Activated naive CD4-positive, alpha-beta T cell treated with anti-CD3 and anti-CD28 coated beads for 36 hours (primary cell): ENCODE measurements at places on chromosomes 2 and 18.

- DNase-seq, result no peak
Observed at GRCh38 chr2:112566104-112566503, 18.3 kb upstream of the CHCHD5 start.

DNA sequence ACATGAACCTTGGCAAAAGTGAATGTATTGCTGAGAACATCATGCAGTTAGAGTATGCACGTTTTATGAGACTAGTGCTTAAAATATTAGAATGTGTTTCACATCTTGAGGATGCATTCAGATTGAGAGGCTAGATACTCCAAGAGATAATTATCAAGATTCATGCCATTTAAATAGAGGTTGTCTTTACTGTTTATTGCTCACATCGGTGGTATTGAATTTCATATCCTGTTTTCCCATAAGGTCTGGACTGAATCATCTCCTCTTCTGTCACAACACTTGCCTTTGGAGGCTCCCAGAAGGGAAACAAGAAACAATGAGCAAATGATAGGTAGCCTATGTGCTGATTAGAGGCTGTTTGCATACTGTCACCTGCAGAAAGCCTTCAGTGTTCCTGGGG, 83.8 kb downstream of the CLHC1 start:
- no peak for DNase-seq

DNA sequence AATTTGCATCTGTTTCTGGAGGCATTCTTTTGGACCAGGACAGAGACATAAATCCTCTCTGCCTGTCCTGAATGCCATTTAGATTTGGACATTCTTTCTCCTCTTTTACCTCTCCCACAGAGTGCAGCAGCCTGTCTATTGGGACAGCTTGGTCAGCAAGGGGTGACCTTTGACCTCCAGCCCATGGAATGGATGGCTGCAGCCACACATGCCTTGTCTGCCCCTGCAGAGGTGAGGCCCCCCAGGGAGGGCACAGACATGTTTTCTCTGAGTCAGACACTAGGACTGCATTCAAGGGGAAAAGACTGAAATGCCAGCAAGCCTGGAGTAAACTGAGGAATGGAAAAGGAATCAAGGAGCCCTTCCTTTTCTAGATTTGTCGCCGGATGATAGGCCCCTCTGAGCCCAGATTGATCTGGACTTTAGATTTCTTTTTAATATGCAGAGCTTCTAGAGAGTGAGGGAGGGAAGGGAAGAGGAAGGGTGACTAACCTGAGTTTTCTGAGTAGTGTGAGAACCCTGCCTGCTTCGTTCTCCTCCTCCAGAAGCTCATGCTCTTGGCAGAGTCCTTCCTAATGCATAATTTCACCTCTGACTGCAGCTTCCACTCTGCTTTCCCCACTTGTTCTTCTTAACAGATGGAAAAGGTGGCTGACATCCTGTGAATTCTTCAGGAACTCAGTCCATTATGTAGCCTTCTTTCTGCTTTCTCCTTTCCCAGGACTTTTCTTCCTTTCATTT, 16.1 kb upstream of the TTLL4 start:
- no peak for DNase-seq

GRCh38 chr18:44543387-44543786, 137.3 kb upstream of the SETBP1 start:
- DNase-seq, result no peak

- DNase-seq, result no peak
Observed at GRCh38 chr2:10398496-10398895, 49.6 kb downstream of the ODC1 start.

DNA sequence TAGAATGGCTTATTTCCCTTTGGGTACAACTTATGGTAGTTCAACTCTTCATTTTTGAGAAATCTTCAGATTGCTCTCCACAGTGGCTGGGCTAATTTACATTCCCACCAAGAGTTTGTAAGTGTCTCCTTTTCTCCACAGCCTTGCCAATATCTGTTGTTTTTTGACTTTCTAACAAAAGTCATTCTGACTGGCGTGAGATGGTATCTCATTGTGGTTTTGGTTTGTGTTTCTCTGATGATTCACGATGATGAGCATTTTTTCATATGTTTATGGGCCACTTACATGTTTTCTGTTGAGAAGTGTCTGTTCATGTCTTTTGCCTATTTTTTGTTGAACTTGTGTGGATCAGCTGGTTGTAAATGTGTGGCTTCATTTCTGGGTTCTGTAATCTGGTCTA, 871.0 kb downstream of the EPHA4 start:
- no peak for DNase-seq

- DNase-seq, result no peak
Observed at GRCh38 chr2:24163186-24163585, 11.7 kb upstream of the FAM228A start.

DNA sequence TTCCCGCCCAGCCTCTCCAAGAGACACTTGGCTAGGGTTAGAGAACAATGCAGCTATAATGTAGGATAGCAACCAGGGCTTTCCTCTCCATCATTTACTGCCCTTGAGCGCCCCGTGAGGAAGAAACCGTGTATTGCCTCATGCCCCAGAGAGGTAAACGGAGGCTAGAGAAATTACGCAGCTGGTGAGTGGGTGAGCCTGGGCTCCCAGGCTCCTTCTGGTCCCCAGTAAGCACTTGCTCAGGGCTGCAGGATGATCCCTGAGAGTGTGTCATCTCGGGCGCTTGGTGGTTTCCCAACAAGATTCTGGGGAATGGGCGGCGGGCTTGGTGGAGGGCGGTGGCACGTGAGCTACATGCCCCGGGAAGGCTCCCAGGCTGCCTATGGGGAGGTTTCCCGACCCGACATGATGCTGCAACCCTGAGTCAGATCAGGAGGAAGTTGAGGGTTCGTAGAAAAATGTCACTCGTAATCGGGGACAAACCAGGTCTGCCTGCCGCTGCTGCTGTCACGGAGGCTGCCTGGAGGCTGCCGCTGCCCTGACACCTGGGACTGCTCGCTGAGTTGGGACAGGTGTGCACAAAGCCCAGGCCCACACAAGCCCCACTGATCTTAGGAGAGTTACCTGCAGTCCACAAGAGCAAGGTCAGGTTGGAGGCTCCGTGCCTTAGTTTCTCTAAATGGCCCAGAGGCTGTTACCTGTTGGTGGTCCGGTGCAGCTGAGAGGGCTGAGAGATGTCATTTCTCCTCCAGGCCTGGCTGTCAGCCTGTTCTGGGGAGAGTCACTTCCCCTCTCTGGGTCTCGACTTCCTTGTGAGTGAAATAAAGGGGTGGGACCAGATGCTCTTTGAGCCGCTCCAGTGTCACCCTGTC, at the start of gene GPR55:
GPR55 (minus strand) TSS at position 773 of the 872 bp plus-strand sequence. CDS start 14,280 bp downstream, outside the sequence.
- peak; percentile 83 for DNase-seq

GRCh38 chr18:35672897-35673296, 91.4 kb downstream of the GALNT1 start:
- no peak for DNase-seq

DNA sequence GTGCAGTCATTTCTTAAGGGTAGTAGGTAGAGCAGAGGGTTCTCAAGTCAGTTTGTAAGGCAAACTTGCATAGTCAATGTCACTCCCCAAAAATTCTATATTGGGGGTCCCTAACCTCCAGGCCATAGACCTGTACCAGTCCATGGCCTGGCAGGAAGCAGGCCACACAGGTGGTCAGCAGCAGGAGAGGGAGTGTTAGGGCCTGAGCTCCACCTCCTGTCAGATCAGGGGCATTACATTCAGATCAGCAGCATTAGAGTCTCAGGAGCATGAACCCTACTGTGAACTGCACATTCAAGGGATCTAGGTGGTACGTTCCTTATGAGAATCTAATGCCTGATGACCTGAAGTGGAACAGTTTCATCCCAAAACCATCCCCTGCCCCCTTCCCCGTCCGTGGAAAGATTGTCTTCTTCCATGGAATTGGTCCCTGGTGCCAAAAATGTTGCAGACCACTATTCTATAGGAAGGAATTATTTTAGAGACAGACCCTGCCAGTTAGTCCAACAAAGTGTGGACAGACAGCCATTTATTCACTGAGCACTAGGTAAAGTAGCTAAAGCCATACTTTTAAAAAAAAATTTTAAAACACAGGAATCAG, 6.7 kb downstream of the COA5 start:
- DNase-seq, result no peak

DNA sequence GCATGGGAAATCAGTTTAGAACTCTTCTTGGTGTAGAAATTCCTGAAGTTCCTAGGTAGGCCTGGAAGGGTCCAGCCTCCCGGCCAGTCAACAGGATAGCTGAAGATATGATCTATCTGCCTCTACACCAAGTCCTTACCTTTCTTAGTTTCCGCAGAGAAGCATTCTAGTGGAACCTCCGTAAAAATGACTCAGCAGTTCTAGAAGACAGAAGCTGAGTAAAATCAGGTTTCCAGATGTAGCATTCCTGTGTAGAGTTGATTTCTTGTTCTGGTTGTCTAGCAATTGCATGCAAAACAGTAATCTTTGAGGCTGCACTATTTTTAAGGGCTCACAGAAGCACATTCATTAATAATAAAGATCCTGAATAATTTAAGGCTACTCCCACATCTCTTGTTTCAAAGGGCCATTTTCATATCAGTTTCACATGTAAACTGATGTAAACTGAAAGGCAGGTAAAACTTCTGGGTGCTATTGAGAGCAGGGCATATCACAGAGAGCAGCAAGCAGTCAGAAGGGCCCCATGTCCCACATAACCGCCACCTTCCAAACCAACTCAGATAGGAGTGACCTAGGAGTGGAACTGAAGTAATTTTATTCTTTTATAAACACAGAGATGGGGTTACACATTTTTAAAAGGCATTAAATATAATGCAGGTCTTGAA, 3.2 kb upstream of the DYTN start:
- DNase-seq, result no peak

GRCh38 chr2:140892911-140893637, 1237.7 kb downstream of the LRP1B start:
- DNase-seq, result no peak

DNA sequence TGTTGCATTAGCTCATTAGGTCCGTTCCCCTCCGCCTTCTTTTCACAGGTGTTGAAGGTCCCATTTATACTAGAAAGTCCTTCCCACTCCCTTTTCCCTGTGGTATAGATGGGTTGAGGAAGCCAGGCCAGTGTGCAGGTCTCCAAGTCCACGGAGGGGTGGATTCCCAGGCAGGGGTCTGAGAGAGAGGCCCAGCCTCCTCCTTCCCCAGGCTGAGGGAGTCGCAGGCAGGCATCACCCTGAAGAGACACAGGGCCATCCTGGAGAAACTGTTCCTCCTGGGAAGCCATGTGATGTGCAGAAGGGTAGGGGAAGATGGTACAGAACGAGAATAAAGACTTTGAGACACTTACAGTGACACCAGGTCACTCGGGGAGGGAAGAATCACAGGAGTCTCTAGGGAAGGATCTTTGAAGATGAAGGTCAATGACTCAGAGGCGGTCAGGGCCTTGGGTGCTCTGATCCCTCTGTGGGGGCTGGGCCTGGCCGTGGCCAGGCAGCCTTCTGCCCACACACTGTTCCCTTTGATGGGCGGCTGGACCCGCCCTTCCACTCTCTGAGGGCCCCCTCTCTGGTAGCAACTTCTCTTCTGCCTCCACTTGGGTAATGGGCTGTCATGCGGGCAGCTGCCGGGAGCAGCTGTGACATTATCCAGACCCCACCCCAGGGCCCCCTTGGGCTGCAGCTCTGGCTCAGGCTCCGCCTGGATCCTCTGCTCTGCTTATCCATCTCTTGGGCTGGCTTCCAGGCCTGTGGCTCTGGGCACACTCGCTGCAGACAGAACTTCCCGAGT, 45.1 kb downstream of the RHOB start:
- DNase-seq, result no peak

DNA sequence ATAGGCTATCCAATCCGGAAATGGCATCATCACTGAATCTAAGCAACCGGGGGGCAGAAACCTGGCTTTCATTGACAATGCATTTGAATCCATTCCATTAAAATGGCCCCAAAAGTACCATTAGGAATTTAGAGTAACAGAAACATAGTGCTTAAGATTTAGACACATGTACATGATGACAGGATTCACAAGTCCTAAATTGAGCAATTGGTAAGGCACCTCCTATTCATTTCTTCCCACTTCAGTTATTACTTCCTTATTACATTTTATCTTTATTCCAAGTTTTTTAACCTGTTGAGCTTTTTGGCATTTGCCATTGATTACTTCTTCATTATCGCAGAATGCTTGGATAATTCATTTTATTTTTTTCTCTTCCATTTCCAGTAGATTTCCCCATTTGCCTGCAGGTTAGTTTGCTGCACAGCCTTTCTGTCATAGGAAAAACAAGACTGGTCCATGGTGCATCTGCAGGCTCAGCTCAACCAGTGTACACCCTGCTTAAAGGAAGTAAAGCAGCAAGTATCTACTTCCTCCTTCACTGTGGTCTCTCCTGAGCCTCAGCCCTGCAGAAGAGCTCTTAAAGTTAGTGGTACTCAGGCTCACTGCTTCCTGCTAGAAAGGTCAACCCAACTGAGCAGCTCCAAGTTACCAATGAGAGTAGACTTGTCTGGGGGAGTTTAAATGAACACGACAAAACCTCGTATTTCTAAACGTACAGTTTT, 89.2 kb downstream of the DOCK10 start:
- peak; percentile 61 for DNase-seq

DNA sequence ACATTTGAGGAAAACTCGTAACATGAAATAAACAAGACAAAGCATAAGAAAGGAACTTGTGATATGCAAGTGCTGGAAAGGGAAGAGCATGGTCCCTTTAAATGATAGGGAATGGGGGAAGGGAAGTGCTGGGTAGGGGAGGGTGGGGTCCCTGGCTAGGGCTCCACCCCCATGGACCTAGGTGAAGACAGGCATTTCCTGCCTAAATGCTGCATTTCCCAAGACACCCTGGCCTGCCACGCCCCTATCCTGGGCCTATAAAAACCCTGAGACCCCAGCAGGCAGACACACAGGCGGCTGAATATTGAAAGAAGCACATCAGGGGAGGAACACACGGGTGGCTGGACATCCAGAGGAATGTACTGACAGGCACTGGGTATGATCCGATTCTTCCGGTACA, 499.9 kb downstream of the ZEB2 start:
- no peak for DNase-seq

GRCh38 chr2:138336146-138336545, 165.4 kb upstream of the SPOPL start:
- no peak for DNase-seq

DNA sequence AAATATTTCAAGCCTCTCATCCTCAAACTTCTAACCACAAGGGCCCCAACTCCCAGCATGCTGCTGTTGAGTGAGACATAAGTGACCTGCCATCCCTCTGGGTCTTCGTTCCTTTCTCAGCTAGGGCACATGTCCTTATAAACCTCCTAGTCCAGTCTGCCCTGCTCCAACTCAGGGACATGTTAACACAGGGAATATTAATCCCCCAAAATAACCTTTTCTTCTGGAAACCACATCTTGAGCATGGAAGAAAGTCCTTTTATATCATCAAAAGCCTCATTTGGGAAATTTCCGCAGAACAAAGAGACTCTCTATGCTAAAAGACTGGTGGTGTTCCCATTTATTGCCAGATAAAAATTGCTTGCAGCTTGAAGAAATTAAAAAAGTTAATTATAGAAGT, 14.4 kb downstream of the TNP1 start:
- no peak for DNase-seq

DNA sequence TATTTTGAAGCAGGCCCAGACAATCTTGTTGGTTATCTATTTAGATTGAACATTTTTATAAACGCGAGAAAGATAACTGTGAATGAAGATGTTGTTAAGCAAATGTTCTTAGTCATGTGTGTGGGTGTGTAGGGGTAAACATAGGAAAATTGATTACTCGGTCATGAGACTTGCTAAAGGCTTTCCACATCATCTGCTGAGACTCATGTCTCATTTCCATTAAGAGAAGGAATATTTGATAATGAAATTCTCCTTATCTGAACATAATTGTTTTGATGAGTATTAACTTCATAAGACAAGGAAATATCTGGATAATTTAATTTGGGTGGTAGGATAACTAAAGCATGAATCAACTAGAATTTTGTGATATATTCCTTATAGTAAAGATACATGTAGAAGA, 19.7 kb downstream of the CCDC102B start:
- no peak for DNase-seq
